Fibroblast of skin of scalp (primary cell): ENCODE measurements at places on chromosomes 4 and X.

- DNase-seq = no peak
Measured at GRCh38 chr4:75494563-75494962, 19.6 kb downstream of the RCHY1 start.

DNA sequence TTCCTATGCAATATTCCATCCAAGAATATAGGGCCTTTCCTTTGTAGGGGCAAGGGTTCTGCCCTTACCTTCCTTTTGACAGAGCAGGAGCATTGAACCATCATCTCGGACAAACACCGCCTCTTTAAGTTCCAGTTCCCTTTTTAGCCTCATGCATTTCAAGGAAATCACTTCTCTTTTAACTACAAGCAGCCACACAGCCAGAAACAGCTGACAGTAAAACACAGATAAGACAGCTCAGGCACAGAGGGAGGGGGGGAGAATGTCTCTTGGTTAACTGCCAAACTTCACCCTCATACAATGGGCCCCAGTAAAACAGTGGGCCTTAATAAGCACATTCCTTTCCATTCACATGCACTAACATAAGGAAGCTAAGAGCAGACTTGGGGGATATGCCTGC is 648.3 kb downstream of the GABRG1 start:
- no peak for DNase-seq

DNA sequence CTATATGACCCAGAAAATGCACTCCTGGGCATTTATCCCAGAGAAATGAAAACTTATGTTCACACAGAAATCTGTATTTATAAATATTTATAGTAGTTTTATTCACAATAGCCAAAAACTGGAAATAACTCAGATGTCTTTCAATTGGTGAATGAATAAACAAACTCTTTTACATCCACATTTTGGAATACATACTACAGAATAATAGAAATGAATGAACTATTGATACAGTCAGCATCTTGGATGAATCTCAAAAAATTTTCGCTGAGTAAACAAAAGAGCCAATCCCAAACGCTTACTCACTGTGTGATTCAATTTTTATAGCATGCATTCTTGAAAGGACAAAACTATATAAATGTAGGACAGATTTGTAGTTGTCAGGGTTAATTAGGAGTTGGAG is 75.1 kb upstream of the HTR2C start:
- DNase-seq = no peak

GRCh38 chrX:96861218-96861617 is 22.5 kb upstream of the RPA4 start:
- DNase-seq = no peak

DNA sequence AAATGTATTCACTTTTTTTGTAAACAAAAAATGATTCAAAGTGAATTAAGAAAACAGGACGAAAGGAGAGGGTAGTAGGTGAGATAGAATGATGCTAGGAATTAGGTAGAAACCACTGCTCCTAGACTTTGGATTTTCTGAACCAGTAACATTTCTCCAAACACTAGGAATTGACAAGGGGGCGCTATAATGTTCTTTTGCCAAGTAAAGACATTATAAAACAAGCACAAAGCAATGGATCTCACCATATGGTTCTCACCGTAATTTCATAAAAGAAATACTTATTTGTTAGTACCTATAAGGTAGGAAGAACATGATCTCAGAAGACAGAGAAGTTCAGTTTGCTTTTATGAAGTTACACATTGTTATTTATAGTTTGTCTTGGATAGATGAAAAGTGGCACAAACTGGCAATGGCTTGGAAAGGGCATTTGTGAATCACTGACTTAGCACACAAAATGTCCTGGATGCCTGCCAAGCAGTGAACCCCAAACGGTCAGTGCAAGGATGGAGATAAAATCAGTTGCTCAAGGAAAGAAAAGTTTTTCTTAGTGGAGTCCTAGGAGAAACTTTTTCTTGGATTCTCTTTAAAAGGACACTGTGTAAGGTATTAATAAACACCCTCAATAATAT is 8.1 kb upstream of the TBC1D1 start:
- DNase-seq = no peak
